ENCODE measurements at places on chromosomes 7 and 10.

DNA sequence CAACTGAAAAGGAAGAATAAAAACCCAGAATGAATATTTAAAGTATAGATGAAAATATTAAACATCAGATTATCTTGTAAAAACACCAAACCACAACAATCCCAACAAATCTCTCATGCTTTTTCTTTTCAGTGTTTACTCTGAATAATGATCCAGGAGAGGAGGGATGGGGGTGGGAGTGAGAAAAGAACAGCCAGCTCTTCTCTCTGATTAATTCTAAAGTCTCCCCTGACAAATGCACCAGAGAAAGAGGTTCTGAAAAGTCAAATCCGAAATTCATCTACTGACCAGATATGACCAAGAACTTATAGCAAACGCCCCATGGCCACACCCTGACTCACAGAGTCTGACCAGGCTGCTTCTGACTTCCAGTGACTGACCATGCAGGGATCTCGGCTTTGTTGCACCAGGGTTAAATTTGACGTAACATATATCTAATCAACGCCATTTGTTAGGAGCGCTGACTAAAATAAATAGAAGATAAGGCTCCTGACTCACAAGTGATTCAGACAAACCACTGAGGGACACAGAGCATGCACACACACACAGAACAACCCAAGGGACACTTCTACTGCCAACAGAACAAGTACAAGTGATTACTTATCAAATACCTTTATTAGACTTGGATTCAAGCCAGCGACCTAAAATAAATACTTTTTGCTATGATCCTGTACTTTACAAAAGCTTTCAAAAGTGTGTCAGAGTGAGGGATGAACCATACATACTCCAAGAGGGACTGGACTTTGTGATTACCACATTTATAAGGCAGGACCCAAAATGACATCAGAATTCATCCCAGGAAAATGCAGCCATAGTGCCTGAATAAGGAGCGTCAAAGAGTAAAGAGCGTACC lies 9.3 kb upstream of the SPOCK2 start:
- DNase-seq, result no peak

DNA sequence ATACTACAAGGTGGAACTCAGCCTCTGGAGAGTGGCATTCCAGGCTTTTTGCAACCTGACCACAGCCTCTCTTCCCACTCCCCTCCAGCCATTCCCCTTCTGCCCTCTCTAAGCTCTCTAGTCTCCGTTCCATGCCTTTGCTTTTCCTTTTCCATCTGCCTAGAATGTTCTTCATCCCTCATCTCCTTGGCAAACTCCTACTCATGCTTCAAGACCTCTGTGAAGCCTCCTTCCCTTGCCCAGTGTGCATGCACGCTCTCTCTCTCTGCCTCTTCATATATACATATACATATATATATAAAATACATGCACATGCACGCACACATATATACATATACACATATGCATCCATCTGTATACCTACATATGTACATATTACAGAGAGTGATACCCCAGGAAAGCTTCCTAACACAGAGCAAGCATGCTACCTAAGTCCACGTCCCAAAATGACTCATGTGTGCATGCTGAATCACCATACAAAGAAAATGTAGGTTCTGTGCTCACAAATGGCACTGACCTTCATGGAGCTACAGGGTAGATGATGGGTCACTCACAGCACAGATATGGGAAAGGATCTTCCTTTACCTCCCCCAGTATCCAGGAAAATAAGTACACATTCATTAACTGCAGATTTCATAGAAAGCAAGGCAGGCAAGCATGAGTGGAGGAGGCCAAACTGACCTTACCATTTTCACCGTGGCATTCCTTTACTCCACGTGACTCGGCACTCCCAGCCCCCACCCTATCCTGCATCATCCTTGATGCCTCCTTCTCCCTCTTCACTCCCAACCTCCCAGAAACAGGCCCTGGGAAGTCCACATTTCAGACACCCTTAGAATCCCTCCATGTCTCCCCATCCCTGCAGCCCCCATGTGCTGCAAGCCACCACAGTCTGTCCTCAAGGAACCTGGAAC lies 238.4 kb upstream of the ZMIZ1 start:
- DNase-seq, result no peak

- DNase-seq, result no peak
These were observed 137.5 kb downstream of the PARD3 start for GRCh38 chr10:34677591-34677990.

- no peak for DNase-seq
These were observed 4.8 kb upstream of the MTG1 start for GRCh38 chr10:133388973-133389818.

DNA sequence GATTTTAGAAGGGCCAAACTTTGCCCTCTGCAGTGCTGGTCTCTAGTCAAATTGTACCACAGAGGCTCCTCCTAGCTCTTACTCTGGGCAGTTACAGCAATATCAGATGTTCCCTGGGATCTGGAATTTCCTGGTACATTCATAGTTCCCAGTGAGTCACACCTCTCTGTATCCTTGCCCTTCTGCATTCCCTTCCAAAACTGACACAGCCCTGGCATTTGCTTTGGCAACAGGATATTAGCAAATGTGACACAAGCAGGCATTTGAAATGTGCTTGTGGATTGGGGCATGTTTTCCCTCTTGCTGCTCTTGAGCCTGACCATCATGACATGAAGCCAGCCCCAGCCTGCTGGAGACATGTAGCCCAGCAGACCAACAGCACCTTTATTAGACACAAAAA lies 284.7 kb upstream of the AKR1E2 start:
- no peak for DNase-seq

GRCh38 chr7:157518514-157519175 lies 181.8 kb downstream of the DNAJB6 start:
- no peak for DNase-seq
